ENCODE measurements at places on chromosomes 5 and 9. TPM values are rescaled to one million over a fixed set of nuclear protein-coding genes. Genes with fewer than 3 reads are reported as not detected.

- DNase-seq: no peak
These were observed 95.6 kb downstream of the RFK start for GRCh38 chr9:76298521-76299144.

DNA sequence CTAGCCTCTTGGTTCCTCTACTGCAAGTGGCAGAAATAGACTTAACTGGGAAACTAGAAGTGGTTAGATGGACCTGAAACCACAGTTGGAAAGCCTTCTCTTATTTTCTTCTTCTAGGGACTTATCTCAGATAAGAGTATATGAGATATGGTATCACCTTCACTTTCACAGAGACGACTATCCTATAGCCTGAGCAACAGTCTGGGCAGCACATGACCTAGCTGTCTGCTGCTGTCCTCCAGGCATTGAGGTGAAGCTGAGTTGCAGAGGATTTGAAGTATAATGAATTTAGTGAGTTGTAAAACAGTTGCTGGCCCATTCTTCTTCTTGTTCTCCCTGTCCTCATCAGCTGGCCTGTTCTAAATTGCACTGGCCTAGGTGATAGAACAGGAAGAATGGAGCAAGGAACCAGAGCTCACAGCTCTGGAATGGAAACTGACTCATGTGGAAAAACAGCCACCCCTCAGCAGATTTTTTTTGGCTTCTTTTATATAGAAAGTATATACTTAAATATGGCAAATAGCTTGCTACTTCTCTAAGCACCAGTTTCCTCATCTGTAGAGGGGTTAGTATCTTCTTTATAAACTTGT is 27.8 kb downstream of the RECK start:
- DNase-seq: no peak

- no peak for DNase-seq
These were observed 179.9 kb upstream of the KIF2A start for GRCh38 chr5:62126090-62126489.

DNA sequence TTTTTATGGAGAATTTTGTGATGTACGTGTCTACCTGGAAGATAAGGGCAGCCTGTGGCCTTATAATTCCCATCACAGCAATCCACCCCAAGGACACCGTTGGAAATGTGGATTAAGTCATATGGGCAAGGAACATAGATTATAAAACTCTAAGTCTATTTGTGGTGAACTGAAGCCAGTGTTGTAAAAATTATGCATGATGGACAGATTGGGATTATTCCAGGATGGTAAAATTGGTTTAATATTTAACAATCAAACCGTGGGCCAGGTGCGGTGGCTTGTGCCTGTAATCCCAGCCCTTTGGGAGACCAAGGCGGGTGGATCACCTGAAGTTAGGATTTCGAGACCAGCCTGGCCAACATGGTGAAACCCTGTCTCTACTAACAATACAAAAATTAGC is 12.9 kb upstream of the SLC6A19 start:
- no peak for DNase-seq

The ORM2 gene
- 2.4 TPM for total RNA-seq

DNA sequence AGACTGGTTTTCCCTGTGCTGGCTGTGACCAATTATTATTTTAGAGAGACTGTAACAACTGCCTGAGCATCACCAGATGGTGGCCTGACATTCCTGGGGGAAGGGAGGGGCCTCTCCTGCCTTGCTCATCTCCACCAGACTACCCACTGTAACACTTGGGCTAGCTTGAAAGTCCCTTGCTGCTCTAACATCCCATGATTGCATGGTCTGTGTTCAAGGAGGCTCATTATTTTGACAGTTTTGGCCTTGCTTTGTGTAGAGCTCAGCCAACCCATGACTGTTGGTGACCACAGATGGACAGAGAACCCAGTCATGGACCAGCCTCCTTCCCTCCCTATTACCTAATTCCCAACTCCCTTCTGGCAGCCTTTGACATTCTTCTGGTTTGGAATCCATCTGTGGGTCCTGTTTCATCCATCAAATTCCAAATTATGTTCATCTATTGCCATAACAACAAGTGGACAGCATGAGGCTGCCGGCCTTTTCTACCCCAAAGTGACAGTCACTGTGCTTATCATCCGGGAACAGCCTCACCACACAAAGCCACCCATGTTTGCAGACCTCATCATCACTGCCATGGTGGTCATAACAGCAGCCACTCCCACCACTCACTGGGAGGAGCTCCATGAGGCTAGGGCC is 49.0 kb upstream of the ICE1 start:
- no peak for DNase-seq

DNA sequence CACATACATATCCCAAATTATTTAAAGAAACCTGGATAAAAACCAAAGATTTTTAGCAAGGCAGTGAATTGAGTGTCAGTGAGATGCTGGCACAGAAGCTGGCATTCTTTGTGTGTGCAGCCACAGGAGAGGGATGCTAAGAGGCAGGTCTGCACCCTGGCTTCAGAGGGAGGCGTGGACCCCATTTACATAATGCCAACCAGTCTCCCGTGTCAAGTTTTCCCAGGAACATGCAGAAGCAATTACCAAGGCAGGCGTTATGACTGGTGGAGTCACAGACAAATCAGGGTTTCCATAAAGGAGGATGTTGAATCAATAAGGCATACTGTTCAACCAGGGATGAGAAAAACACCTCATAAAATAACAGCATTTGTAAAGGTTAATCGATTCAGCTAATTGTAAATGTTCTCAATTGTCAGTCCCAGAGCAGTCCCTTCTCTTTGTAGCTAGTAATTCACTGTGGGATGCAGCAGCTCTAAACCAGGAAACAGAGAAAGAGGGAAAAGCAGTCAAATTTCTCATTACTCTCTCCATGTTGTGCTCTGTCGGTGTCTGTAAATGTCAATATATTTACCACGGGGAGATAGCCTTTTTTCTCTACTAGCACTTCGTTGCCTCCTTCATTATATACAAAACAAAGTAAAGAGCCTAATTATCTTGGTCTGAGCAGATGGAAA is 452.4 kb upstream of the GRAMD2B start:
- DNase-seq: no peak

GRCh38 chr5:62732677-62733121 is 154.1 kb downstream of the LRRC70 start:
- no peak for DNase-seq

GRCh38 chr9:98222885-98223691 is 30.7 kb upstream of the CORO2A start:
- no peak for DNase-seq

DNA sequence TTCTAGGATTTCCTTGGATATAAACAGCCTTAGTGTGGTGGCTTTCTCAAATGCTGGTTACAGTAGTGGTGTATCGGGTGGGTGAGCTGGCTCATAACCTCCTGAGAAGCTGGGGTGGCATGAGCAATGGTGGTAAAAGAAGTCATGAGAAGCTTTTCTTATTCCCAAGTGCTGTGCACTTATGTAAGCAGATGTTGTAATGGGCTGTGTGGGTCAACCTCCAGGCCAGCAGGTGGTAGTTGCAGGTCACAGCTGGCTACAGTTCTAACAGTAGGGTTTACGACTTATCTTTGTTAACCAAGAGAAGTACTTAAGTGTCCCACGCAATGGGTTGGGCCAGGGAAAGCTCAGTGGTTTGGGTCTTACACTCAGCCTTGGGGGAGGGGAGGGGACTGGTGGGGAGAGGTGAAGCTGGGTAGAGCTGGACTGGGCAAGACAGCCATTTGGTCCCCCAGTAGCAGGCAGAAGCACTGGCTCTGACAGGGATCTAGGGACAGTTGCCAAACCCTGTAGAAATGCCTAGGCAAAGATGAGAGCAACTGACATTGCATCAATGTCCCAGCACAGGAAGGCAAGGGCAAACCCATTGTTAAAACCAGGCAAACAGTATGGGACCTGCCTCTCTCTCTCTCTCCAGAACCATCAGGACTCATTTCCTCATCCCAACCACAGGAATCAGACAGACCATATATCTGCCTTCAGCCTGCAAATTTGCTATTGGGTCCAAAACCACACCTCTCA is 76.8 kb downstream of the RNF130 start:
- DNase-seq: no peak

The IPPK gene
- 8.2 TPM for total RNA-seq

DNA sequence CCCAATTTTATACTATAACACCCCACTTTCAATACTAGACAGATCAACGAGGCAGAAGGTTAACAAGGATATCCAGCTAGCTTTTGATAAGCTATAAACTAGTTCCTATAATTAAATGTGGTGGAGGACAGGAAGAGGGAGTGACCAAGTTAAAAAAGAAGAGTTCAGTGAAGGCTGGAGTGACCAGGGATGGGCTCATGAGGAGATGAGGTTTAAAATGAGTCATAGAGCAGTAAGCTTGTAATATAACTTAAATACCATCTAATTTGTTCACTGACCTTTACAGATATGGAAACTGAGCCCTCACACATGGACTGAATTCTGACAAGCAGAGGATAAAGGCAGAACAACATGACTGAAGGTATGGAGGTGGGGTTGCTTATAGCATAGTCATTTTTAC is 284.5 kb downstream of the SPATA31D1 start:
- DNase-seq: no peak

- DNase-seq: no peak
These were observed 662.1 kb upstream of the FTMT start for GRCh38 chr5:121189342-121190305.

DNA sequence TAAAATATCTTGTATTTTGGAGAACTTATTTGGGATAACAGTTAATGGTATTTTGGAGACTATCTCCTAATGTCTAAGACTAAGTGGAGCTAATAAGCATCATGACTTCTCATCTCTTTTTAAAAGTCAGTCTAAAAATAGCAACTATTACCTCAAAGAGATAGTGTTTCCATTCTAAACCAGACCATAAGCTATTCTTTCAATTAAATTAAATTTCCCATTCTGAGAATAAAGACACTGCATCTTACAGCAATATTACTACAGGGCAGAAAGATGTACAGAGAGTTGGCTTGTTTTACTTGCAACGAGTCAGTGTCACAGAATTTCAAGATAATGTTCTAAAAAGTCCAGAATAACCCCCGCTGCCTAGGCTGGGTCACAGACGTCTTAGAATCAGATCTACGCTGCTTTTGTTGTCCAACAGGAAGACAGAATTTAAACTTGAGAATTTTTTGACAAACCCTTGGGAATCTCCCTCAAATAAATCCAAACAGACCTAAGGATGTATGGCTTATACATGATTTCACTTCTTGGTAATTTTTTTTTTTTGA is 98.9 kb downstream of the USP20 start:
- DNase-seq: no peak

The MAPK9 gene
- total RNA-seq: 50.2 TPM

DNA sequence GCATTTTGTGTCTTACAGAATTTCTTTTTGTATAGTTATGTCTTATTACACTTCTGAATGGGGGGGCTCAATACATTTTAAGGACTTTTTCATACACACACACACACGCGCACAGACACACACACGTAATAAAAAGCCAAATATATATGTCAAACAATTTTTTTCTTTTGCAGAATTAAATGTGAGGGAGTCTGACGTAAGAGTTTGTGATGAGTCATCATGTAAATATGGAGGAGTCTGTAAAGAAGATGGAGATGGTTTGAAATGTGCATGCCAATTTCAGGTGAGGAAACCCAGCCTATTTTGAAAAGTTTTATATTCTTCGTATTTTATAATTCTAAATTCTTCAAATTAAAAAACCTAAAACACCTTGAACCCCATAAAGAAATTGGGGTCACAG is 25.6 kb downstream of the TMEFF1 start:
- no peak for DNase-seq

All from colonic mucosa (tissue), 4 donors.